ENCODE measurements at places on chromosomes 11 and 22.

DNA sequence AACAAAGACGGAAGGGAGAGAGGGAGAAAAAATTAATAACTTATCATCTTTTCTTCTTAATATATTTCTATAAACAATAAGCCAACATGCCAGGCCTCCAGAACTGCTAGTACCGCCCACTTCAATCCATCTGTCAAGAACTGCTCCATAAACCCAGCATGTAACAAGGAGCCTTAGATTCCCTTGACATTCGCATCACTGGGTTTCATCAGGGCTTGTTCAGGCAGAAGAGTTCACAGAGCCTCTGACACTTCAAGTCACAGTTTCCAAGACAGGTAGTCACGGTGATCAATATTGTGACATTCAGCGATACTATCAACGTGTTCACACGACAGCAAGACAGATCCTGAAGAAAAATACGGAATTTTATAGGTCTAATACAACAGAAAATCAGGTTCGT lies 61.7 kb downstream of the LARGE2 start:
- DNase-seq, result no peak

- no peak for DNase-seq
Measured at GRCh38 chr22:50169181-50169759, 1.3 kb upstream of the PANX2 start.

- no peak for DNase-seq
Measured at GRCh38 chr11:123406441-123407129, 23.5 kb upstream of the GRAMD1B start.

- DNase-seq, result no peak
Measured at GRCh38 chr11:95156133-95156721, 66.6 kb downstream of the ENDOD1 start.

GRCh38 chr11:10935015-10935559 lies 77.2 kb upstream of the ZBED5 start:
- no peak for DNase-seq

- no peak for DNase-seq
Measured at GRCh38 chr11:2325719-2326118, 23.9 kb downstream of the TSPAN32 start.

- DNase-seq, result no peak
Measured at GRCh38 chr11:70783821-70784220, 385.5 kb downstream of the CTTN start.

GRCh38 chr11:65764434-65764833 lies 16.3 kb downstream of the AP5B1 start:
- no peak for DNase-seq

- peak; percentile 64 for DNase-seq
Measured at GRCh38 chr11:72433455-72434036, 785 bp downstream of the CLPB start.

DNA sequence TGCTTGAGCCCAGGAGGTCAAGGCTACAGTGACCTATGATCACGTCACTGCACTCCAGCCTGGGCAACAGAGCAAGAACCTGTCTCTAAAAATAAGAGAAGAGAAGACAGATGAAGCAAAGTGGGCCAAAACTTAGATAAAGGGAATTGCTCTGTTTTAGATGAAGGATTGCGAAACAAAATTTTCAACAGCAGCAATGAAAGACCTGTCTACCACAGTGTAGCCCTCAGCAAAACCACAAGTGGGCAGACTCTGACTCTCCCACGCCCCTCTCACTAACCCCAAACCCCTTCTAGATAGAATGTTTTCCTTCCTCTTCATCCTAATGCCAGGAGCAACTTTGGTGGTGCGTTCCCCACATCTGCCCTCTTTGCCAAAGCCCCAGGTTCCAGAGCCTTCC lies 105.6 kb upstream of the ALDH3B2 start:
- DNase-seq, result no peak

DNA sequence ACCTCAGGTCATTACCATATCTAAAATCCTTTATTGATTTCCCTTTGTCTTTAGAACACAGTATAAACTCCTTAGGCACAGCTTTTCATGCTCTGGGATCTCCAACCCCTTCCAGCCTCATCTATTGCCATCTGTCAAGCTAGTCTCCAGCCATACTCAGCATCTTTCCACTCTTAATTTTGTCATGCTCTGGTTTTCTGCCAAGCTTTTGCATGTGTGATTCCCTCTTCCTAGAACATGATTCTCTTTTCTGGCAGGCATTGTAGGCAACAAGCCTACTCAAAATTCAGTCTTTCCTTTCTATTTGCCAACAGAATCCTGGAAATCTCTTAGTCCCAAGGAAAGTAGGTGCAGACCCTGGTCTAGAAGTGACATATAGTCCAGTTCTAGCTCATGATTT lies 35.5 kb upstream of the SLC6A5 start:
- DNase-seq, result no peak

- peak; percentile 28 for DNase-seq
Measured at GRCh38 chr11:2518983-2519340, 74.2 kb downstream of the KCNQ1 start.

DNA sequence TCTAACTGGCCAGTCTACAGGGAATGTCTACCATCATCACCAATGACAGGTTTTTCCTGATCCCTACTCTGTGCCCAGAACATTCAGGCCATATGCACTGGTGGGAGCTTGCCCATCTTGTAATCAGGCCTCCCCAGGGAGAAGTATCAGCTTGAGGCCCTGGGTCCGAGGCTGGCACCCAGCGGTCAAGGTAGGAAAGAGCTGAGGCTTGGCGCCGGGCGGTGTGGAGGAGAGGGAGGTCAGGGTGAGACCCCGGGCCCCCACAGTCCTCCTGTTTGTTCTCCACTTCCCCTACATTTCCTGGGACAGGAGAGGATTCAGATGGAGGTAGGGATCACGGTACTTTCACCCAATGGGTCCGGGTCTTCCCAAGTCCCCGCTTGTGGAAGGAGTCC lies 15.5 kb downstream of the TSKU start:
- DNase-seq, result no peak

- no peak for DNase-seq
Measured at GRCh38 chr11:61742391-61742790, 10.0 kb upstream of the MYRF start.

DNA sequence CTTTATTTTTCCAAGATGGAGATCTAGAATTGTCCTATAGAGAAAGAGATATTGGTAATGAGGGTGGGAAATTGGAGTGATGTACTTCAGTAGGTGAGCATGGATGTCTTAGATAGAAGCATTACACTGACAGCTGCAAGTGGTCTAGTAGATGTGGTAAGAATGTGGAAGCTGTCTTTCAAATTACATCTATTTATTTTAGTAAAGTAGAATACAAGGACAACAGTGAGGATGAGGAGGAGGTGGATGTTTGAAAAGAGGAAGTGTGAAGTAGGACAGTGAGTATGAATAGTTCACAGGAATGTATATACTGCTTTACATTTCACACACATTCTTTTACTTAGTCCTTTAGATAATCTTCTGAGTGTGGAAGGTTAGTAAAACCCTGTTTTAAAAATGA lies 64.2 kb downstream of the HIPK3 start:
- no peak for DNase-seq

GRCh38 chr11:70073871-70074371 lies 4.2 kb upstream of the ANO1 start:
- no peak for DNase-seq

DNA sequence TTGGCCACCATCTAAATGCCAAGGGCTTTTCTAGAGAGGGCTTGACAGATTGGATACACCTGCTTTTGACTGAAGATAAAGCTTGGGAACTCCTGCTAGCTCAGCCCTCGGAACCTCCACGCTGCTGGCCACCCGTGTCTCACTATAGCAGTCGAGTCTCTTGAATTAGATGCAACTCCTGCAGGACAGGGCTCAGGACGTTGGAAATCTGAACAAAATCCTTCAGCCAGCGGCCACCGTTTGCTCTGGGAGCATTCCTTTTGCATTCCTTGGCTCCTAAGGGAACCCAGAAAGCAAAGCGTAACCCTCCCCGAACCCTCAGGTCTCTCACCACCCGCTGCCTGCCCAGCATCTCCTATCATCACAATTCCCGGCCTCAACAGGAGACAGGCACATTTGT lies 77.8 kb downstream of the GRIK4 start:
- DNase-seq, result no peak

GRCh38 chr11:133980665-133981064 lies 23.9 kb upstream of the IGSF9B start:
- no peak for DNase-seq

- DNase-seq, result peak; percentile 88
Measured at GRCh38 chr11:118911880-118912741, 13.6 kb downstream of the BCL9L start.

- peak; percentile 63 for DNase-seq
Measured at GRCh38 chr22:50656122-50657070, 16.2 kb upstream of the SHANK3 start.

GRCh38 chr11:117610045-117610444 lies 187.0 kb downstream of the DSCAML1 start:
- no peak for DNase-seq

- no peak for DNase-seq
Measured at GRCh38 chr11:34433899-34434298, 4.8 kb upstream of the CAT start.

DNA sequence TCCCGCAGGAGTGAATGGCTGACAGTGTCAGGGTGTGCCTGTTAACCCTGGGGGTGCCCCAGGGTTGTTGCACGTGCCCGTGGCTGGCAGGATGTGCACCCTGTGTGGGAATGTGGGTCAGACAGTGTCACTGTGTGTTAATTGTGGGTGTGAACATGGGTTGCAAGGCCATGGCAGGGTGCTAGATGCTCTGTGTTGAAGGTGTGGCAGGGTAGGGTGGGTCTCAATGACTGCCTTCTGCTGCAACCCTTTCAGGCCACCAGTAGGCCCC lies 8.3 kb downstream of the RIN1 start:
- DNase-seq, result no peak

- peak; percentile 57 for DNase-seq
Measured at GRCh38 chr11:110173811-110174644, 80.8 kb downstream of the ZC3H12C start.

DNA sequence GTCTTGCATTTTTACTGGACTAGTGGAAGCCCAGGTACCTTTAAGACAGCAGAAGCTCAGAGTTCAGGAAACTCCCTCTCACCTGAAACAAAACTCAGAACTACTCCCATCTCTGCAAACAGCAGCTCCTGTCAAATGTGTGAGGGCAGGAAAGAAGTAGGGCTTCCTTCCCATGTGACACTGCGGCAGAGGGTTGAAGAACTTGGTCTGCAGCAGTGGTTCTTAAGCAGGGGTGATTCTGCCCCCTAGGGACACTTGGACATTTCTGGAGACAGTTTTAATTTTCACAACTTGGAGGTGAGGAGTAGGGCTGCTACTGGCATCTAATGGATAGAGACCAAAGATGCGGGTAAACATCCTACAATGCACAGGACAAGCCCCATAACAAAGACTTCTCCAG lies 63.4 kb downstream of the RCN1 start:
- DNase-seq, result no peak

DNA sequence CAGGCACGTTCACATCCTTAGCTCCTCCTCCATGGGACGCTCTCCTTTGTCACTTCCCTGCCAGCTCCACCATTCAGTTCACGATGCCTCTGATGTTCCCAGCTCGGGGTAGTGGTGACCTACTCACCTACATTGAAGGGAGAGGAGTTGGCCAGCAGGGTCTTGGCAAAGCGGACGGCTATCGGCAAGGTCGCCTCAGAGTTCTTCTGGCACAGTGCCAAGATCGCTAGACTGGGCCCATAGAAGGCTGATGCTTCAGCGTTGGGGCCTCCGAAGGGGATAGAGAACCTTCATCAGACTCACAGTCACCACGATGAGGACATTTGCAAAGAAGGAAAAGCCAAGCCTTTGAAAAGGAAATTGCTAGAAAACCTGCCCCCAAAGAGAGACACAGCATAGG lies 3.0 kb downstream of the CBLIF start:
- DNase-seq, result no peak

DNA sequence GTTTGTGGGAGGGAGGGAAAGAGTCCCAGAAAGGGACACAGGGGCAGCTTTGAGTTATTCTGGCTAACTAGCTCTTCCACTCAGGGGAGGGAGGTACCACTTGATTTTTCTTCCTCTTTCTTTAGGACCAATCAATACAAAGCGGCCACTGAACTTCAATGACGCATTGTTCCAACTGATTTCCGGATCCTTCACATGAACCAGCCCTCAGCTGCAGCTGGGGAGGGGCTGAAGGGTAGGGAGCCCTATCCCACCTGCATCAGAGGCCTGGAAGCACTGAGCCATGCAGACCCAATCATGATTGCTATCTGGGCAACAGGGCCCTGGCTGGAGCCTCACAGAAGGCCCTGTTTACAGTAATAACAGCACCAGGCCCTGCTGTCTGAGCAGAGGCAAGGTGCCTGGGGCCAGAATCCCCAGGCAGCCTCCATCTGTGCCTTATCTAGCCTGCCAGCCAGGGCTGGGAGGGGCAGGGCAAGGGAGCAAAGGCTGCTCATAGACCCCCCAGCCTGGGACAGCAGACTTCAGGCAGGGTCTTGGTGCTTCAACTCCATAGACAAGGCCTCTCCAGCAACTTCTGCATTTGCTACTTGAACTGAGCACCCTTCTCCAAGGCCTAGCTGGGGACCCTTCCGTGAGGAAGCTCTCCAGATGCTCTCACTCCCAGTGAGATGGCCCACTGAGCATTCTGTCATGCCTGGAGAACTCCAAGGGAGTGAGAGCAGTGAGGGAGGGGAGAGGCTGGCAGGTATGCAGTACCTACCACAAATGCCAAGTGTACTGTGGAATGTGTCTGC lies 22.5 kb downstream of the CLPB start:
- DNase-seq, result no peak

- no peak for DNase-seq
Measured at GRCh38 chr22:46600273-46600796, 19.9 kb upstream of the GRAMD4 start.

GRCh38 chr11:125978778-125979407 lies 33.0 kb downstream of the VSIG10L2 start:
- no peak for DNase-seq

DNA sequence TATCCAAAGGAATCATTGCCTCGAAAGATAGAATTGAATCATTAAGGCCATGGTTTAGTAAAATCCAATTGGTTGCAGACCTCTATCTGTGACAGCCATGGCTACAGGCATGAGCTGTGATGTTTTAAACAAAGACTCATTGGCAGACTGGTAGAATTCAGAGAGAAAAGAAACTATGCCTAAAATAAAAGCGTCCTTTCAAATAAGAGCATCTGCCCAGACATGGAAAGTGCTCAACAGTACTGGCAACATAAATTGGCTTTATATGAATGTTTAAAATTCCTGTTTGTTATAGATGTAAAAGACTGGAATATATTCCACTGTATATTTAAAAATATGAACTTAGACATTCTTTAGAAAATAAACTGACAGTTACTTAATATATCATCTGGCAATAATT lies 2034.2 kb downstream of the LRRC4C start:
- DNase-seq, result no peak

GRCh38 chr11:77065878-77066228 lies 918 bp upstream of the CAPN5 start:
- DNase-seq, result peak; percentile 54
